AG08396 (cell line): ENCODE measurements at places on chromosomes 6 and 20.

DNA sequence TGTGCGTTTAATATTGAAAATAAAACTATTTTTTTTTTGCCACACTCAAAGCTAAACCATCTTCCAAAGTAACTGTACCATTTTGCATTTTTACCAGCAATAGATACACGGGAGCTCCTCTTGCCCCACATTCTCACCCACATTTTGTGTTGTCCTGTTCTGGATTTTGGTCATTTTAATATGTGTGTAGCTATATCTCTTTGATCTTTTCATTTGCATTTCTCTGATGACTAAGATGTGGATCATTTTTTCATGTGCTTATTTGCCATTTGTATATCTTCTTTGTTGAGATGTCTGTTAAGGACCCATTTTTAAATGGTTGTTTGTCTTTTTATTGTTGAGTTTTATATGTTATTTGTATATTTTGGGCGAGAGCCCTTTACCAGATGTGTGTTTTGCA is 1543.5 kb downstream of the GRIK2 start:
- no peak for DNase-seq

- no peak for DNase-seq
These were observed 27.6 kb downstream of the MRAP2 start for GRCh38 chr6:84061174-84061573.

GRCh38 chr6:156046841-156047449 is 591.3 kb upstream of the NOX3 start:
- no peak for DNase-seq

DNA sequence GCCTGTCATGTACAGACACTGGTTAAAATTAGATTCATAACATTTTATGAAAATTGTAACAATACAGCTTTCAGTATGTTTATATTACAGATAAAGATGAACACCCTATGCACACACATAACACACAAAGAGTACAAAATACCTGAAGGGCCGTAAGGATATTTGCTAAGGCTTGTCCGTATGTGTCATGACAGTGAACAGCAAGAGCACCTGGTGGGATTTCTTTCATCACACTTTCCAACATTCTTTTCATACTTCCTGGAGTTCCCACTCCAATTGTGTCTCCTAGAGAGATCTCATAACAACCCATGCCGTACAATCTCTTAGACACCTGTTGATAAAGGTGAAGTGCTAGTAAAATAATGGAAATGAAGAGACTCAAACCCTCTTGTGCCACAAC is 83.7 kb downstream of the HMGCLL1 start:
- no peak for DNase-seq

DNA sequence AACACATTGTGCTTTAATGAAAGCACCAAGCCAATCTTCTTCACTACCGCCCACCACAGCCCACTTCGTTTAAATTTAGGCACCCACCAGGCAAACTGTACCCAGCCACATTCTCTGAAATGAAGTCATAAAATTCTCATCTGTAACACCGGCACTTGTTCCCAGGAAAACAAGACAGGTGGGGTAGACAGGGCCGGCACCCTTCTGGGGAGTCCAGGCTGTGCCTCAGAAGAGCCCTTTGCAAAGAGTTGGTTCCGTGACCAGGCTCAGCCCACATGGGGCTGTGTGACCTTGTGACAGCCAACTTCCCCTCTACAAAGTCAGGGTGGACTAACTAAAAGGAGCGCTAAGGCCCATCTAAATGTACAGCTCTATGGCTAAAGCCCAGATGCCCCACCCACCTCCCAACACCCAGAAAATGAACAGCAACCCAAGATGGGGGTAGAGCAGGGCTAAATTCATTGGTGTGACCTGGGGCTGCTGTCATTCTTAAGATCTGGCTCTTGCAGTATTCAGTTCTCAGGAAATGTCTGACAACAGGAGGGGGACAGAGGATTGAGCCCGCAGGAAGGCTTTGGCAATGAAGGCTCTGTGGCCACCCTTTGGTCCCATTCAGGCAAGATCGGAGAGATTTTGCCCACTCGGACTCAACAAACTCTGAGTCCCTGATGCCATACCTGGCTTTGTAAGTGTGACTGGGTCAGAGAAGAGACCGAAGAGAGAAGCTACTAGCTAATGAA is 56.7 kb downstream of the TRERF1 start:
- no peak for DNase-seq

DNA sequence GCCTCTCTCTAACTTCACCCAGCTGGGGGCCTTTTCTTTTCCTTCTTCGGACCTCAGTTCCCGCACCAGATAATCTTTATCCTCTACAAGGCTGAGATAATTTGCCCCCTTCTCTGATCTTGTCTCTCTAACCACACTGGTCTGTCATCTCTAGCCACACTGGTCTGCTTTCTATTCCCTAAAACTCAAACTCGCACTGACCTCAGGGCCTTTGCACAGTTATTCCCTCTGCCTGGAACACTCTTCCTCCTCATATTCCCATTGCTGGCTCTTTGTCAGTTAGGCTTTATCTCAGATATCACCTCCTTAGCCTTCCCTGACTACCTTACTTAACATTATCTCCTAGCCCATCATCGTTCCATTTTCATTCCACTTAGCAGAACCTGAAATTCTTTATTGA is 7.6 kb downstream of the RIMS4 start:
- DNase-seq, result no peak

- DNase-seq, result no peak
These were observed 54.8 kb downstream of the GPX5 start for GRCh38 chr6:28580475-28580874.

DNA sequence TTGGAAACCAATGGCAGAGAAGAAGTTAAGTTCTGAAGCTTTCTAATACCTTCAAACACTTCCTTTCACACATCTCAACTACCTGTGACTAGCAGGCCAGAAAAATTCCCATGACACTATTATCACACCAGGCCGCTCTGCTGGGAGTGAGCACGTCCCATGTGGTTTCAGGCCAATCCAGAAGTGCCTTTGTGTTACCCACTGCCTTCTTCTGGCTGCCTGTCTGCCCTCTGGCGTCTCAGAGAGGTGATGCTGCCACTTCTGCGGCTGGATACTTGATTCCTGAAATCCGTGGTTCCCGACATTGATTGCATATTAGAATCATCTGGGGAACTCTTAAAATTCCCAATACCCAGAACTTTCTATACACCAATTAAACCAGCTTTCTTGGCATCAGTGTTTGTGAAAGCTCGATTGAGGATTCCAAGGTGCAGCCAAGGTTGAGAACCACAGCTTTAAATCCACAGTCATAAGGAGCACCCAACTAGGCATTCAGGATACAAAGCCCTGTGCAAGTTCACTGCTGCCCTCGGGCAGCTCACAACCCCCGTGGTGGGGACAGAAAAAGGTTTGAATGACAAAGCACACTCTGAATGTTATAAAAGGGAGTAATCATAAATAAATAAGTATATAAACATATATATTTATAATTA is 65.6 kb downstream of the STMND1 start:
- DNase-seq, result peak; percentile 29

DNA sequence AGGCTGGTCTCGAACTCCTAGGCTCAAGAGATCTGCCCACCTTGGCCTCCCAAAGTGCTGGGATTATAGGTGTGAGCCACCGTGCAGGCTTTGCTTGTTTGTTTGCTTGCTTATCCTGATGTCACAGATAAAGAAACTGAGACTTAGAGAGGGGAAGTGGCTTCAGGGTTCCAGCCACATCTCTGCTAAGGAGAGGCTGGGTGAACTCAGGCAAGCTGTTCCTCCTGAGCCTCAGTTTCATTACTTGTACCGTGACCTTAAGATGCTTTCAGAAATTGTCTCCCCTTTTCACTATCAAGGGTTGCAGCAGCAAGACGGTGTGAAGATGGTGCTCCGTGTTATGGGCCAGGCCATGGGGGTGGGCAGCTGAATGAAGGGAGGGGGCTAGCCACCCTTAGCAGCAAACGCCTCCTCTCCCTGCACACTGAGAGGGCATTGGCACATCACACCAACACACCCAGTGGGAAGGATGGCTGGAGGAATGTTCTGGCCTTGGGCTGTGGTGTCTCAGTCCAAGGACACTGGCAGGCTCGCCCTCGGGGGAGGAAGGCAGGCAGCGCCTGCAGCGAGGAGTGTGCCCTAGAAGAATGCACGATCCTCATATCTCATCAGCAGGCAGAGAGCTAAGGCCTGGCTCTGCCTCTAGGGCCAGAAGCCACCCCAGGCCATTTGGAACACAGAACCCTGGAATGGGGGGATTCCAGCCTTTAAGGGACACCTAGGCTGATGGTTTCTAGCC is 48.2 kb upstream of the TLDC2 start:
- no peak for DNase-seq

- no peak for DNase-seq
These were observed 48.6 kb upstream of the PTPRT start for GRCh38 chr20:43238266-43238665.

- DNase-seq, result no peak
These were observed 67.3 kb downstream of the SCML4 start for GRCh38 chr6:107756660-107757355.

DNA sequence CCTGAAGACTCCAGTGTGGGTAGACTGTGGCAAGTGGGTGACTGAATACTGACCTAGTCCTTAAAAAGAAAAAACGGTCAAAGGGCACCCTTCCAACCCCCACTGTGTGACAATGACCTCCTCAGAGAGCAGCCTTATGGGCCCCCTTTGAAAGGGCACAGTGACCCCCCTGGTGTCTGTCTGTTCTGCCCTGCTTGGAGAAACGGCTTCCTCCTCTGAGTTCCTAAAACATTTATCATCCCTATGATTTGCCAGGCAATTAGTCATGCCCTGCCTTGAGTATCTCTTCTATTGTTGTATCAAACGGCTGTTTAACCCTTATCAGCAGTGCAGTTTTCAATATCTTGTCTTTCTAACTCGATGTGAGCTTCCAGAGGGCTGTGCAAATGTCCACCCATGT is 21.0 kb upstream of the STX16 start:
- DNase-seq, result peak; percentile 50

DNA sequence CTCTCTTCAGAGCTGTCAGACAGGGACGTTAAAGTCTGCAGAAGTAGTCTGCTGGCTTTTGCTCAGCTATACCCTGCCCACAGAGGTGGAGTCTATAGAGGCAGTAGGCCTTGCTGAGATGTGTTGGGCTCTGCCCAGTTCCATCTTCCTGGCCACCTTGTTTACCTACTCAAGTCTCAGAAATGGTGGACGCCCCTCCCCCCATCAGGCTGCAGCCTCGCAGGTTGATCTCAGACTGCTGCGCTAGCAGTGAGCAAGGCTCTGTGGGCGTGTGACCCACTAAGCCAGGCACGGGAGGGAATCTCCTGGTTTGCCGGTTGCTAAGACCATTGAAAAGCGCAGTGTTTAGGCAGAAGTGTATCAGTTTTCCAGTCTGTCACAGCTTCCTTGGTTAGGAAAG is 305.0 kb downstream of the BCKDHB start:
- DNase-seq, result no peak

DNA sequence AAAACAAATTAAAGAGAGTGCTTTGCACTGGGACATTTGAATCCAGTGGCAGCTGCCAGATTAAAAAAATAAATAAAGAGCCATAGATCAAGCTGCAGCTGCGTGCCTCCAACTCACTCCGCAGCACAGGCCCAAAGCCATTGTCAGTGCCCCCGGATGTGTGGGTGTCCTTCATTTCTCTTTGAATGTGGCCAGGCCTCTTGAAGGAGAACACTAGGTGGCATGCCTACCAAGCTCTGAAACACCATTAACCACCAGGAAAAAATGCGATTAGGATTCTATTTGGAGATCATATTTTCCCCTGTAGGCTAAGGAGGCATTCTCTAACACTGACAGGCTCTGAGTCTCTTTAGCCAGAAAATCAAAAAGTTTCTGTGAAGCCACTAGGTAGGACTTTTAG is 549.8 kb downstream of the PRKN start:
- DNase-seq, result no peak

- no peak for DNase-seq
These were observed 14.7 kb downstream of the JAG1 start for GRCh38 chr20:10658876-10659632.

- no peak for DNase-seq
These were observed 163.2 kb downstream of the SYNDIG1 start for GRCh38 chr20:24632581-24632980.

DNA sequence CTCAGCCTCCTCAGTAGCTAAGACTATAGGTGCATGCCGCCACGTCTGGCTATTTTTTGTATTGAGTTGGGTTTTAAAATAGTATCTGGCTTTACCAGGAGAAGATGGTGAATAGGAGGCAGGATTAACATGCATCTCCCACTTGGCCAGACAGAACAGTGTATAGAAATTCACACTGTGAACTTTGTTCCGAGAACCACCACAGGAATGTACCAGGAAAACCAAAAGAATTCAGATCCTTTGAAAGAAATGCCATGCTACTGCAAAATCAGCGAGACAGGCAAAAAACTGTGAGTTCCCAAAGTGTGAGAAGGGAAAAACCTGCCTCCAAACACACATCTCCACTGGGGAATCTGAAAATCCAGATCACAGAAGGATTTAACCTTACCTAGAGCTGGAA is 327.6 kb downstream of the NKAIN2 start:
- no peak for DNase-seq

- DNase-seq, result no peak
These were observed 107.7 kb upstream of the FOXA2 start for GRCh38 chr20:22692119-22692475.

DNA sequence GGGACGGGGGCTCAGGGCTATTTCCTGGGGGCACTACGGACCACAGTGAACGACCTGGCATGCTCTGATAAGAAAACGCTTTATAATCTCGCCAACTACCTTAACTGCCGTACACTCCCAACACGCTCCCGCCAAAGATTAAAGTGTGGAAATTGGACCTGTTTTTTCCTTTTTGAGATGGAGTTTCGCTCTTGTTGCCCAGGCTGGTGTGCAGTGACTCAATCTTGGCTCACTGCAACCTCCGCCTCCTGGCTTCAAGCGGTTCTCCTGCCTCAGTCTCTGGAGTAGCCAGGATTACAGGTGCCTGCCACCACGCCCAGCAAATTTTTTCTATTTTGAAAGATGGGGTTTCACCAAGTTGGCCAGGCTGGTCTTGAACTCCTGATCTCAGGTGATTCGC is 346 bp upstream of the SLC44A4 start:
- no peak for DNase-seq

GRCh38 chr6:138500867-138501446 is 1.7 kb upstream of the NHSL1 start:
- no peak for DNase-seq

GRCh38 chr20:63223121-63223825 is 7.3 kb upstream of the YTHDF1 start:
- DNase-seq, result peak; percentile 56

GRCh38 chr6:104472021-104472901 is 387.5 kb downstream of the HACE1 start:
- DNase-seq, result no peak

DNA sequence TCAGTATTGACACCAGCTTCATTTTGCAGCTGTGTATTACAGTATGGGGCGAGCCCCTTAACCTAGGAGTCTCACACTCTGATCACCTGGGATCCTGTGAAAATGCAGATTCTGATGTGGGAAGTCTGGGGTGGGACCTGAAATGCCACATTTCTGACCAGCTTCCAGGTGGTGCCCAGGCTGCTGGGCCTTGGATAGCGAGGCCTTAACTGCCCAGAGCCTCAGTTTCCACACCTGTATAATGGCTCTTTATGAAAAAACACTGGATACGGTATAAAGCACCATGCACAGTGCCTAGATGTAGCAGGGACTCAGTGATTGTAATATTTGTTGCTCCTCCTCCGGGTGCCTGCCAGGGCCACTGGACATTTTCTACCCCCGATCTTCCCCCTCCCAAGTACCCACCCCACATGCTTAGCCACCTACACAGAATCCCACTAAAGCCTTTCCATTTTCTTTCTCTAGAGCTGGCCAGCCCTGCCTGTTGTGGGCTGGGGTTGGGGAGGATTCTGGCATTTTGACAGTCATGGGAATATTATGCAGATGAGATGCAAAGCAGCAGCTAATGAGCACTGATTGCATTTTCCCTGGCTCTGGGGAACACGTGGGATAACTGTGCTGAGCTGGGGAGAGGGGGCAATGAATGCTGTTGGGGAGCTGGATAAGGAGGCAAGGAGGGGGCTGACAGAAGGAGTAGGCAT is 44.8 kb downstream of the SPDEF start:
- DNase-seq, result no peak
